ENCODE measurements at places on chromosomes 2 and 18. TPM values are rescaled to one million over a fixed set of nuclear protein-coding genes. Genes with fewer than 3 reads are reported as not detected.
A peak's percentile ranks its signal among the peaks of the same experiment; 100 is the strongest.

- DNase-seq: no peak
Measured at GRCh38 chr2:182115258-182115657, 129.6 kb downstream of the PPP1R1C start.

GRCh38 chr2:43475137-43475846 lies 120.5 kb downstream of the THADA start:
- peak; percentile 5 for DNase-seq

DNA sequence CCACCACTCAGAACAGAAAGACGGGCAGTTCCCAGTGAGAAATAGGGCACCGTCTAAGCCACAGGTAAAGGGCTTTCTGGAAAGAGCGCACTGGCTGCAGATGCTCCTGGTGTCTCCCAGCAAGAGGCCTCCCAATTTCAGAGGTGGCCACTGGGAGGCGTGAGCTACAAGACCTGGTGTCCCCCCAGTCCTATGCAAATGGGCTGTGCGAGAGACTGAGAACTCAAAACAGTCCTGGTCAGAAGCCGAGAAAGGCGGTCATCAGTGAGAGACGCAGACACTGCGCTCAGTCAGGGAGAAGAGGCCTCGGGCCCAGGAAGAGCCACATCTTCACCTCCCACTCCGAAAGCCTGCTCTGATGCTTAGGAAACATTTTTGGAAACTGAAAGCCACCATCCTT lies 179.5 kb downstream of the EIPR1 start:
- no peak for DNase-seq

GRCh38 chr18:69885841-69886531 lies 61.7 kb downstream of the CD226 start:
- no peak for DNase-seq

DNA sequence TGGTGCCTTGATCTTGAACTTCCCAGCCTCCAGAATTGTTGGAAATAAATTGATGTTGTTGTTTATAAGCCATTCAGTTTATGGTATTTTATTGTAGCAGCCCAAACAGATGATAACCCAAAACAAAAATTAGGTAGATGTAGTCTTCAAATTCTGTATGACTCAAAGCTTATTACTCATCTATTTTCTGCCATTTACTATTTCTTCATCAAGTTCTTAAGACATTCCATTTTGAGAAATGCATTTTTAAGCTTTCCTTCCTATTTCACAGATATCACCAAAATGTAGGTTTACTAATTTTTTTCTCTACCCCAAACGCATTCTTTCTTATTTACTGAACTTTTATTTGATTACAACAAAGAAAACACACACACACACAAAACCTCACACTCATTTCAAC lies 148.2 kb downstream of the RND3 start:
- DNase-seq: no peak

DNA sequence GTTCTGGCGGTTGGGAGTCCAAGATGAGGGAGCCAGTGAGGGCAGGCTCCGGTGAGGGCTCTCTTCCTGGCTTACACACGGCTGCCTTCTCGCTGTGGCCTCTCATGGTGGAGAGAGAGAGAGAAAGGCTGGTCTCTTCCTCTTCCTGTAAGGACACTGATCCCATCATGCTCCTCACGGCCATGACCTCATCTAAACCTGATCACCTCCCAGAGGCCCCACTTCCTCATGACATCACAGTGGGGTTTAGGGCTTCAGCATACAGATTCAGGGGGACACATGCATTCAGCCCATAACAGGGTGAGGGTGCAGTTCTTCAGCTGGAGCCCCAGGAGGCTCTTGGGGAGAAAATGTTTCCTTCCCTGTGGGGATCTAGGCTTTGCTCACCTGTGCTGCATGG lies 29.2 kb downstream of the AGAP1 start:
- no peak for DNase-seq

DNA sequence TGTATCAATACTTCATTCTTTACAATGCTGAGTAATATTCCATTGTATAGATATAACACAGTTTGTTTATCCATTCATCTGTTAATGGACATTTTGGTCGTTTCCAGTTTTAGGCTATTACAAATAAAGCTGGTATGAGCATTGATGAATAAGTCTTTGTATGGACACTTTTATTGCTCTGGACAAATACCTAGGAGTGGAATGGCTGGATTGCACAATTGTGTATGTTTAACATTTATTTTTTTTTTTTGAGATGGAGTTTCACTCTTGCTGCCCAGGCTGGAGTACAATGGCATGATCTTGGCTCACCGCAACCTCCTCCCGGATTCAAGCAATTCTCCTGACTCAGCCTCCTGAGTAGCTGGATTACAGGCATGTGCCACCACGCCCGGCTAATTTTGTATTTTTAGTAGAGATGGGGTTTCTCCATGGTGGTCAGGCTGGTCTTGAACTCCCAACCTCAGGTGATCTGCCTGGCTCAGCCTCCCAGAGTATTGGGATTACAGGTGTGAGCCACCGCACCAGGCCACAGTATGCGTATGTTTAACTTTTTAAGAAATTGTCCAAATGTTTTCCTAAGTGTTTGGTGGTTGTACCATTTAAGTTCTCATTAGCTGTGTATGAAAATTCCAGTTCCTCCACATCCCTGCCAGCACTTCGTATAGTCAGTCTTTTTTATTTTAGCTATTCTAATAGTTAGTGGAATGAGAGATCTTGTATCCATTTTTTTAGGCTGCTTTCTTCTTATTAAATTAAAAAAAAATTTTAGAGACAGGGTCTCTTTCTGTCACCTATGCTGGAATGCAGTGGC lies 194.9 kb upstream of the HAAO start:
- DNase-seq: no peak

GRCh38 chr18:68472701-68473295 lies 242.1 kb downstream of the TMX3 start:
- no peak for DNase-seq

GRCh38 chr2:228864131-228864530 lies 407.0 kb downstream of the PID1 start:
- DNase-seq: no peak

Gene CYP27A1
- total RNA-seq: 147 TPM

Gene DCDC2C
- not detected for total RNA-seq

Gene GKN2
- 87.8 TPM for total RNA-seq

Gene ST6GAL2
- 2.7 TPM for total RNA-seq

Gene FSHR
- total RNA-seq: not detected

Gene POTEF
- total RNA-seq: not detected

Gene PSMA8
- not detected for total RNA-seq

Gene CACNB4
- total RNA-seq: 7.9 TPM

Gene MPP4
- total RNA-seq: 0.13 TPM

Gene PASK
- total RNA-seq: 4.3 TPM

Measured in upper lobe of left lung (tissue), 6 donors.